Esophagus mucosa (tissue), 1 donor: ENCODE measurements at places on chromosomes 13 and 19. TPM values are rescaled to one million over a fixed set of nuclear protein-coding genes. Genes with fewer than 3 reads are reported as not detected.

- no peak for ATAC-seq
Observed at GRCh38 chr19:15141143-15141542, 33.9 kb downstream of the SYDE1 start.

Gene MEDAG
- 2.7 TPM for total RNA-seq

Gene KIR2DL1
- total RNA-seq: not detected

Gene DLL3
- total RNA-seq: not detected

Gene SLC39A3
- total RNA-seq: 21.0 TPM
